Ecto neural progenitor cell (in vitro differentiated cells): ENCODE measurements at places on chromosomes 2 and 18.

- DNase-seq: no peak
These were observed 243.4 kb downstream of the SLC8A1 start for GRCh38 chr2:40208463-40208862.

DNA sequence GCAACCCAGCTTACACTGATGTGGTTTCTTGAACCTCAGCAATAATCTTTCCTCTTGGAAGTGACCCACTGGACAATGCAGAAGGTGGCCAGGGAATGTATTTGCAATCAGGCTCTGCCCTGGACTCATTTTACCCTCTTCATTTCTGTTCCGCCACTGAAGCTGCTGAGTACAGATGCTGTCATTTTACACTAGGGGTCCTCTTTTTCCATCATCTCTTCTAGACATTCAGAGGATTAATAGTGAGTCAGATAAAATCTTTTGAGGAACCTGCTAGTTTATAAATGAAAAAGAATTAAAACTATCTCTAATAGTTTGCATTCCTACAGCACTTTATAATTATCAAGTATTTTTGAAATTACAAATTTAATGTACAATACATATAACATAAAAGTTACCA is 87.9 kb upstream of the PNPT1 start:
- DNase-seq: no peak

DNA sequence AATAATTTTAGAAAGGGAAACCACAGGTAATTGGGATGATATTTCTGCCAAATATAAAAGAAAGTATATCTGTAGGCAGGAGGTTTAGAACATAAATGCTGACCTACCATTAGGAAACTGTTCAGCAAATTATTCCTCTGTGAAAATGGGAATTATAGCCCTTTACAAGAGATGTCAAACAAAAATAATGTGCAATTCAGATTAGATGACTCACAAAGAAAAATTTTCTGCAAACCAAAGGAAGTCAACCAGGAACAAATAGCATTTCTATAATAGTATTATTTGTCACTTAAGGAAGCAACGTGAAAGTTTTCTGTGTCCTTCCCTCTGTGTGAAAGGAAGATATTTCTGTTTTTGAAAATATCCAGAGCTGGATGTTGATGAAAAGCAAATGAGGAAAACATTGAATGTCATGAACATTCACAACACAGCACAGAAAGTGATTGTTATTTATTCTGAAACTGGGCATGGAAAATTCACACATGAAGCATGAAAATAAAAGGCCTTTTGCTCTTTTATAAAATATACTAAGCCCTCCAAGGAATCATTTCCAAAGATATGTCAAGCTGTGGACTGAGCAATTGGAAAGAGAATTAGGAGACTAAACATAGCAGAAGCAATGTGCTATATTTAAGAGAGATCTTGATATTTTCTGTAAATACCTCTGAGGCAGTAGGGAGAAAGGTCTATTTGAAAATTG is 57.9 kb upstream of the SPHKAP start:
- no peak for DNase-seq

- DNase-seq: no peak
These were observed 84.8 kb upstream of the DNAJC10 start for GRCh38 chr2:182631299-182631698.

DNA sequence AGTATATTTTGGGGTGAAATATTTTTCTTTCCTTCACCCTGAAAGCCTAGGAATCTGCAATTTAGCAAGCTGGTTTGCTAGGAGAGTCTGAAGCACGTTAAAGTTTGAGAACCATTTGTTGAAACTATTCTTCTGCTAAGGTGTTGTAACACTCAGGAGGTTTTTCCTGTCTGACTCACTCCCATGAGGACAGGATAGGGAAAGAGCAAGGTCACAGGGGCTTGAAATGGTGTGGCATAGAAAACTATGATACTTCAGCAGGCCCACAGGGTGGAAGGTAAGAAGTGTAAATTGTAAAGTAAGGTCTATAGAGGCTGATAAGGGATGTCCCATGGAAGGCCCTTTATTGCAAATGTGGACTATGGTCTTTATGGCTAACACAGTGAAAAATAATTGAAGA is 177.7 kb upstream of the ZC3H15 start:
- DNase-seq: no peak

GRCh38 chr18:25261768-25262167 is 90.2 kb downstream of the ZNF521 start:
- DNase-seq: no peak

GRCh38 chr18:49650426-49650891 is 88.6 kb downstream of the LIPG start:
- no peak for DNase-seq

- no peak for DNase-seq
These were observed 28.1 kb downstream of the COBLL1 start for GRCh38 chr2:164813535-164813934.

- no peak for DNase-seq
These were observed 662.3 kb downstream of the SATB2 start for GRCh38 chr2:198795419-198795818.

DNA sequence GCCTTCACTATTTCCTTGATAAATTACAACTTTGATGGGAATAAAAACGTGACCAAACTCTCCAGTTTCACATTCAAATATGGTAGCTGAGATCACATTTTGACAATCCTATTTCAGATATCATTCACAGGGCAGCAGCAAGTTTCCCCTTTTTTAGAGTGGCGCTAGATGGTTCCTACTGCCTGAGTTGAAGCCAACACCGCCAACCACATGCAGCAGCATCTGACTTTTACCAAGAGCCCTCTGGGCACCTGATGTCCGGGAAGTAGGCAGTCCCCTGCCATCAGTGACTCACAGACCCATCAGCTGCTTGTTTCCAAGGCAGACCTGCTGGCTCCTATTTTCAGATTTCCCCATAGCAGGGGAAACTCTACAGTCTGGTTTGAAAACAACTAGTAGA is 4.0 kb upstream of the MREG start:
- no peak for DNase-seq

DNA sequence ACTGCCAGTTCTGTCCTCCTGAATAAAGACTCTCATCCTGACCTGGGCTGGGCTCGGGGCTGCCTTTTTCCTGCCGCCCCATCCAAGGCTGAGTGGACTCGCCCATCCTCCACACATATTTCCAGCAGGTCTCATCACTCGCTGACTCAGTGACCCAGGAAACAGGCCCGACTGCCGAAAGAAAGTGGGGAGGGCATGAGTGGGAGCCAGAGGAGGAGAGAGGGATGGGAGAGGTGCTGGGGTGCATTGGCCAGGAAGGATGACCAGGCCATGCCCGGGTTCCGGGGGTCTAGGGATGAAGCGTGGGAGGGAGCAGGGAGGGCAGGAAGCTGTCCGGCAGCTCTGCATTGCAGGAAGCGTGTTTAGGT is 66.7 kb downstream of the TWIST2 start:
- DNase-seq: no peak

GRCh38 chr18:28159055-28159454 is 17.9 kb downstream of the CDH2 start:
- no peak for DNase-seq

DNA sequence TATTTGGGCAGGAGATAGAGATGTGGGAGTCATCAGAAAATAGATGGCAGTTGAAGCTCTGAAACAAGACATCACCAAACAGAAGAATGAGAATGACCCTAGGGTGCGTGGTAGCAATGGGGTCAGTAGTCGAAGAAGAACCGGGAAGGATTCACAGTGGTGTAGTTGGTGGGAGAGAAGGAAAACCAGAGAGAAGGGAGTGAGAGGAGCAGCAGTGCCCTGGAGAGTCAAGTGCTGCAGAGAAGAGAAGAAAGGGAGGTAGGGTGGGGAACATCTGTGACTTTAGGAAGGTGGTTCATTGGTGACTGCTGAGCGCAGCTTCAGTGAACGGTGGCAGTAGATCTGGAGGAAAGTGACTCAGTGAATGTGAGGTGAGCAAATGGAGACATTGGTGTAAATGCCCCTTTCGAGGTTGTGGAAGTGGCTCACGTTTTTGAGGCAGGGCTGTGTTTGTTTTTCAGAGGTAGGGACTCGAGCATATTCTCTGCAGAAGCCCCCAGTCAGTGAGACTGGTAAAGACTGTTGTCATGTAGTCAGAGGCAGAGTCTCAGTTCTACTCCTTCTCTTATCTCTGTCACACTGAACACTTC is 36.4 kb downstream of the CDC42EP3 start:
- no peak for DNase-seq

DNA sequence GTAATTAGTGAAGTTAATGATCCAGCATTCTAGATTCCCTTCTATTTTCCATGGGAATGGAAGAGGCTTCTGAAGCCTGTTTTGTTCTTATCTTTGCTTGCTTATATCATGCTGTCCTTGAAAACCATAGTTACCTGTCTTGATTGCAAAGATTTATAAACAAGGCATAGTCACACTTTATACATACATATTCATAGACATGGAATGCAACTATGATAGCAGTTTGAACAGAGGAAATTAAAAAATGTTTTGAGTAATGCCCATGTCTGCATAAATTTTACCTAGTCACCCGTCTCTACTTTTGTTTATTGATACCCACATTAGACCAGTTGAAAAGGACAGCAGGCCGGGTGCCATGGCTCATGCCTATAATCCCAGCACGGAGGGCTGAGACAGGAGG is 289.0 kb downstream of the PTPRM start:
- DNase-seq: no peak

DNA sequence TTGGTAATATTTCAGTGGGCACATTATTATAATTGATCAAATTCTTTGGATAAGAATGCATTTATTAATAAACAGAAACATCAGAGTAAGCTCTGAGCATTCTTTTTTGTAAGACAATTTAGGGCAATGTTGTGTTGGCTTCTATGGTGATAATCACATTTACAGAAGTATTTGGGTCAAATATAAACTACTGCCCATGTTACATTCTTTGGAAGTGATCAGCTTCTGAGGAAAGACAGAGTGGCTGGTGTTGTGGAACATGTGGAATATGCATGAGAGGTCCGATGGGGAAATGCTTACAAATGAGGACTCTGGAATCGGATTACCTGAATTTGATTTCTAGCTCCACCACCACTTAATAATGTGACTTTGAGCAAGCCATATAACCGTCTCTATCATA is 19.4 kb downstream of the SERPINB13 start:
- DNase-seq: no peak

DNA sequence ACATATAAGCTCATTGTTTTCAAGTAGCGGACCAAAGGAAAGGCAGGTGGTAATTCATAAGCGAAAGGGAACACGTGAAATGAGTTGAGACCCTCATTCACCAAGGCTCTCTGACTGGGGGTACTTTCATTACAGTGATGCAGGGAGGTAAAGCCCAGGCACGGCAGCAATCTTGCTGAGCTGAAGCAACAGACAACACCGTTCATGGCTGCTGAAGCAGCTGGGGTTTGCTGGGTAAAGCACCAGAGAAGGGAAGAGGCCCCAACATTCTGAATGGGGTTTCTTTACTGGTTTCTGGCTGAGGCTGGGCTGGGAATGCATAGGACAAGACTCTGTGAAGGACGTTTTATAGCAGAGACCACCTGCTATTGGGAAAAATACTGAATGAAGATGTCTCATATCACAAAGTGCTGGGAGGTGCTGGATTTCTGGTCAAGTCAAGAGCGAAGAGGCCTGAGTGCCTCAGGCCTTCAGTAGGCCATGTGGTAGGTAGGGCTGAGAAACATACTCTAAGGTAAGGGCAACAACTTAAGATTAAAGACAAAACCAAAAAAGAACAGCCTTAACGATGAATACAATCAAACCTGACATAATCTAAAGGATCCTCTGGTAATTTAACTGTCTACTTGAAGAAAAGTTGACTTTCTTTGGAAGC is 324.7 kb upstream of the PIK3C3 start:
- DNase-seq: no peak

DNA sequence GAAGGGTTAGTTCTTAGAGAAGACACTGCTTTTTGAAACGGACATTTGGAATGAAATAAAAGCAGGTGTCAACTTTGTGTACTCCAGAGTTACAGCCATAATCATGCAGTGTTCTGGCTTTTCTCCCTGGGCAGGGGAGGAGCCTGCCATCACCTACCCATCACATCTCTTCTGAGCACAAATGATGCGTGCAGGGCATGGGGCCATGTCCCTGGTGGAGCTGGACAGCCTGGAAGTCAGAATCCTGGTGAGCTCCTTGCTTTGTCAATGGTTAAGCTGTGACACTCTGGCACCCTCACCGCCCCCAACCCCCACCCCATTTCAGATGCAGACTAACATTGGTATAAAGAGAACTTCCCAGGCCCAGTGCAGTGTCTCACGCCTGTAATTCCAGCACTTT is 53.1 kb downstream of the PDCL3 start:
- peak; percentile 32 for DNase-seq

DNA sequence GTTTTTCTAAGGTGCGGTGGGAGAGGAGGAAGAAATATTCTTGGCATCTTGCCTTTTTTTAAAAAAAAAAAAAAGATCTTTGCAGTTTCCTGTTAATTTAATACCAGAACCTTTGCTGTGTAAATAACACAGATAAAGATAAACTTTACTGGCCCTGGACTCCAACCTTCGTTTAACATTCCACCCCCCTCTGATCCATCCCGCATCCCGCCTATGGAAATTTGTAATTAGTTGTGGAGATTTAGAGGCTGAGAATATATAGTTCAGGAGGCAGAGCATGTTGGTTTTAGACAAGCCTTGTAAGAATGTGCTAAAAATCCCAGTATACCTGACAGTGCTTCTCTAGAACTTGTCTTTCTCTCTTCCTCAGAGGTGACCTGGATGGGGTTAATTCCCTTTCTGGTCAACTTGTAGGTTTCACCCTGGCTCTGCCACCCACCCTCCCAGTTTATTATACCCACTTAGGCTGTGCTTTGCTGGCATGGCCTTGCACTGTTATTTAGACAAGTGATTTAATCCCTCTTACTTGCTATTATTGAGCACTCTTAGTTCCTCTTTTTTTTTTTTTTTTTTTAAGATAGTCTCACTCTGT is 2.9 kb upstream of the C2orf72 start:
- DNase-seq: no peak

GRCh38 chr2:230692760-230693159 is 19.9 kb upstream of the CAB39 start:
- DNase-seq: no peak
